Right kidney (tissue), 9 donors: ENCODE measurements at places on chromosomes 2 and 18.

- no peak for DNase-seq
Measured at GRCh38 chr2:14903709-14904374, 271.3 kb downstream of the LRATD1 start.

DNA sequence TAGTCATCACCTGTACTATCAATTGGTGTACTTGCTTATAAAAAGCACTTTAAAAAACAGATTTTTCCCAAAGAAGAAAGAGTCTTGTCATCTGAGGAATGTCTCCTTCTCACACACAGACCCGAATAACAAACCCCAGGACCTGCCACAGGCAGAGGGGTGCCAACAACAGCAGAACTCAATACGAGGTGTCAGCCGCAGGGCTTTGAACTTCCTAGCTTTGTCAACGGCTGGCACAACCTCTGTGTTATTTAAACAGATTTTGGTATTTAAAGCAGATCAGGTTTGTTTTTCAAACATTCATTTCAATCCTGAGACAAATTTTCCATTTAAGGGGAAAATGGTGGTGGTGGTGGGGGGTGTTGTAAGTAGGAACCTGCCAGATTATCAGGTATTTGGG, 138.4 kb upstream of the RIOK3 start:
- no peak for DNase-seq

- DNase-seq, result no peak
Measured at GRCh38 chr2:71463342-71463654, 9.9 kb downstream of the DYSF start.

DNA sequence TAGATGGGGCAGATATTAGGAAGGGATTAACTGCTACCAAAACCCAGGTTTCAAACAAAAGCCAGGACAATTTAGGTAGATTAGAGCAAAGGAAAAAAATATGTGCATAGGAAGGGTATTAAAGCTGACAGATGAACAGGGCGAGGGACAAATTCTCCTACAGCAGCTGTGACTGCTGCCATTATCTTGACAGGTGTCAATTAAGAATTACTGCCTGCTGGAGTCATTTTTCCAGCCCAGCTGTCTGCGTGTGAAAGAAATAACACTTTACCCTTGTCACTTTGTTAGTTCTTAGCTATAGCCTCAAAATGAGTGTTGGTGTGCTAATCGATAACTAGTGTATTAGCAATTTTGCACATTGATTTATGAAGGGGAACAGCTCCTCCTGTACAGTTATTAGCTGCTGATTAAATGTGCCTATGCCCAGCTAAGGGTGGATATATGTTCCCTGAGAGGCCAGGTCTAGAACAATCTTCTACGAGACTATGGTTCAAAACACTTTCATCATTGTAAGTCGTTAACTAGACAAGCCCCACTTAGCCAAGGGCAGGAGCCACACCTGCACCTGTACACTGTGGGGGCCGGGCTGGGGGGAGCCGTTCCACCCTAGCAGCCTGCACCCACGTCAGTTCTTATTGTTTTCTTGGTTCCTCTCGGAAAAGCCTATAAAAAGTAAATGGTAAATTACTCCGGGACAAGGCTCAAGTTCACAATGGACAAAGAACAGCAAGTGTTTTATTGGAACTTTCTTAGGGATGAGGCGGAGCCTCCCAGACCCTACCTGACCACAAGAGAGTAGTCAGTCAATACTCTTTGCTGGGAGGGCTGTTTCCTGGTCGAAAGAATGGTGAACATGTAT, 7.7 kb downstream of the TSHZ1 start:
- DNase-seq, result no peak

DNA sequence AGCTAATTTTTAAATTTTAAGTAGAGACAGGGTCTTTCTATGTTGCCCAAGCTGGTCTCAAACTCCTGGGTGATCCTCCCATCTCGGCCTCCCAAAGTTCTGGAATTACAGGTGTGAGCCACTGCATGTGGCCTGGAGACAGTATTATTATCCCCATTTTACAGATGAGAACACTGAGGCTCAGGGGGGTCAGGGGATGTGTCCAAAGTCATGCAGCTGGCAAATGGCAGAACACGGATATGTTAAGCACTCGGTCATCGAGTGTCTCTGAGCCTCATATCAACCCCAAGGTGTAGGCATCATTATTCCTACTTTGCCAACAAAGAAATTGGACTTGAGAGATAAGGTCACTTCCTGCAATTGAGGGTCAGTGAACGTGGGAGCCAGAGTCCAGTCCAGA, 12.6 kb downstream of the KCNK3 start:
- no peak for DNase-seq

GRCh38 chr2:108621087-108621559, 86.9 kb downstream of the LIMS1 start:
- DNase-seq, result no peak

GRCh38 chr2:149743842-149744448, 156.4 kb upstream of the MMADHC start:
- DNase-seq, result no peak

- no peak for DNase-seq
Measured at GRCh38 chr18:39958876-39959275, 1996.2 kb upstream of the PIK3C3 start.

- DNase-seq, result no peak
Measured at GRCh38 chr2:12678186-12678585, 38.5 kb upstream of the TRIB2 start.

GRCh38 chr2:226643030-226643945, 156.3 kb downstream of the IRS1 start:
- no peak for DNase-seq

- DNase-seq, result peak; percentile 27
Measured at GRCh38 chr2:39513641-39514094, 76.6 kb upstream of the MAP4K3 start.

DNA sequence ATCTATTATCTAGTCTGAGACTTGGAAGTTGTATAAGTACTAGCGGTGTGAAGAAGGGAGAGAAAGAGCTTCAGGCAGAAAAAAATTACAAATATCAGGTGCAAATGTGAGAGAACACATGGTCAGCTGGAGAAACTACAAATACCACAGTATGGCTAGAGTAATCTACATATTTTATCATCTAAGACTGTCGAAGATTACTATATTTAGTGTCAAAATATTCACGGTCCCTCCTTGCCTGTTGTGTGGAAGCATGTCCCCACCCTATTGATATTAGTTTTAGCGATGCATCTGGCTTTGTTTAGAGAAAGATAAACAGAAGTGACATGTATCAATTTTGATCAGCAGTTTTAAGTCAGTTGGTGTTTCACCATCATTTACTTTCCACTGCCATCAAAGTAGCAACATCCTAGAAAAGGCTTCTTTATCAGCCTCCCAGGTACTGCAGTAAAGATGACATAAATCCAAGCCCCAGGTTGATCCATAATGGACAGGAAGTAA, 90.5 kb upstream of the ITGA4 start:
- no peak for DNase-seq

GRCh38 chr18:3014503-3015203, 1.7 kb upstream of the LPIN2 start:
- DNase-seq, result no peak

GRCh38 chr2:215357660-215358059, 45.8 kb downstream of the ATIC start:
- no peak for DNase-seq

DNA sequence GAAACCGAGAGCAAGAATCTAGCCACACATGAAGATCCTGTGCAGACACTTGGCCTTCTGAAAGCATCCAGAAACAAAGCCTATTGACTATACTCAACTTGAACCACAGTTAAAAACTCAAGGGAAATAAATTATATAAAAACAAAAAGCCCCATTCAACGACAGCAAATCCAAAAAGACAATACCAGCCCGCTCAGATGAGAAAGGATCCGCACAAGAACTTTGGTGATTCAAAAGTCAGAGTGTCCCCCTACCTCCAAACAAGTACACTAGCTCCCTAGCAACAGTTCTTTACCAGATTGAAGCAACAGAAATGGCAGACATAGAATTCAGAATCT, 163.2 kb downstream of the WDPCP start:
- no peak for DNase-seq

GRCh38 chr18:78721238-78721875, 258.3 kb upstream of the SALL3 start:
- DNase-seq, result peak; percentile 33

DNA sequence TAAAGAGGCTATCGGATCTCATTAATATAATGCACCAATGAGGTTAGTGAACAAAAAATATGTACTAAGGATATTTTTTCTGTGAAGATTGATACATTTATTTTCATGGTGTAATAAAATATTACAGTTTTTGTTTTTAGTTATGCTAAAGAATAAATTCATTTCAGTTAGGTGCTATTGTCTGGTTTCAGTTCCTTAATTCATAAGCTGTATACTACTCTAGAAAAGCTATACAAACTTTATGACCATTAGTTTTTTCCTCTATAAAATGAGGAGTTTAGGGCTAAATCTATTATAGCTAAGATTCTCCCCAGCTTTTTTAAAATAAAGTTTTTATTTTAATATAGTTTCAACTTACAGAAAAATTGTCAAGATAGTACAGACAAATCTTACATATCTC, 1311.7 kb upstream of the NXPH2 start:
- no peak for DNase-seq

DNA sequence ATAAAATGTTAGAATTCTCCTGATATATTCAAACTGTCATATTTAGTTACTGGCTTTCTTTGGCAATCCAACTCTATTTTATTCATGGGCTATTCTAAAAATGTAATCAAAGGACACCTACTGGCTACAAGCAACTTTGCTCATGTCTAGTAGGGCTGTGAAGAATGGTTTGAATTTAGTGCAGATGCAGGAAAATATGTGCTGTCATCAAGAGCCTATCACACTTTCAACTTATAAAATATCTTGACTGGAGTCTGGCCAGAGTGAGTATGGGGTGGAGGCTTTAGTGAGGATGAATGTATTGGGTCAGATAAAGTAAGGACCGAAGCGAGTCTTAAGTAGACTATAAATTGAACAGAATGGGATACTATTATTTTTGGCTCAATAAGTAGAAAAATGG, 343.4 kb upstream of the SPRED2 start:
- DNase-seq, result no peak

- no peak for DNase-seq
Measured at GRCh38 chr2:5959836-5960820, 267.9 kb downstream of the SOX11 start.

- DNase-seq, result no peak
Measured at GRCh38 chr2:131365452-131365851, 1.5 kb upstream of the RAB6D start.

DNA sequence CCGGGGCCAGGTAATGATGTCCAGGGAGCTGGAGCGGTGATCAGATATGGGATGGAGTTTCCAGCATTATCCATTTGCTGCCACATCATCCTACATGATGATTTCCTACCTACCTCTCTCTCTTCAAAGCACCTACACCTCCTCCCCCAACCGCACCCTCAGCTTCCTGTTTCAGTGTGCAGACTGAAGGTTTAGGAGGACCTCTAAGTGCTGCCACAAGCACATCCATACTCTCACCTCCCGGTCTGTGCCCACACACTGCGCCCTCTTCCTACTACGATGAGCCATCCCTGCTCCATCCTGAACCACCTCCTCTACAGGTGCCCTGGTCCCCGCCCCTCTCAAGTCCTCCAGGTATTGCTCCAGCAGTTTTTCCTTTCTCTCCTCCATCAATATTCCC, 123.7 kb downstream of the ALPK2 start:
- DNase-seq, result no peak

- no peak for DNase-seq
Measured at GRCh38 chr18:4748975-4749374, 293.9 kb upstream of the DLGAP1 start.

GRCh38 chr2:26550276-26551015, 72.5 kb upstream of the OTOF start:
- DNase-seq, result no peak

DNA sequence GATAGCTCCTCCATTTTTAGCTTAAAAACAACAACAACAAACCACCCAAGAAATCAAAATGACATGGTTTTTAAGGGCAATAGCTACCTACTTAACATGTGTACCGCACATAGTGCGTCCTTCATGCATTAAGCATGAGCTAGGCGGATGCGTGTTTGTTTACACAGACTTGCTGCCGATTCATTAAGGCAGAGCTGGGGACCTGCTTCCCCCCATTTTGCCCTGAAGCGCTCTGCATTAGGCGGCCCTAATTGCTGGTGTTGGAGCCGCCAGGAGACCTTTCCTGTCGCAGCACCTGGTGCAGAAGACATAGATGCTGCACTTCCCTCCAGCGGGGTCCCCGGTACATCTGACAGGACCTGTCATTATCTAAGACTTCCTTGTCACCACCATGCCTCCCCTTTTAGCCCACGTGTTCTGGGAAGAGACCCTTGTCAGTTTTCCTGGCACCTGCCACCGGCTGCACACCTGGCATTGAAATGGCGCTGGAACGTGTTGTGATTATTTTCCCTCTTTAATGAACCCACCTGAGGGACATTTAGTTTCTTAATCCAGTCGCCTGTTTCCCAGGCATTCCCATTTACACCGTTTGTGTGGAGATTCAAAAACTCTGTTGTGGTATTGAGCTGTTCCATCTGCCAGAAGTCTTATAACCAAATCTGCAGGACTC, 261.1 kb upstream of the RAB12 start:
- no peak for DNase-seq

DNA sequence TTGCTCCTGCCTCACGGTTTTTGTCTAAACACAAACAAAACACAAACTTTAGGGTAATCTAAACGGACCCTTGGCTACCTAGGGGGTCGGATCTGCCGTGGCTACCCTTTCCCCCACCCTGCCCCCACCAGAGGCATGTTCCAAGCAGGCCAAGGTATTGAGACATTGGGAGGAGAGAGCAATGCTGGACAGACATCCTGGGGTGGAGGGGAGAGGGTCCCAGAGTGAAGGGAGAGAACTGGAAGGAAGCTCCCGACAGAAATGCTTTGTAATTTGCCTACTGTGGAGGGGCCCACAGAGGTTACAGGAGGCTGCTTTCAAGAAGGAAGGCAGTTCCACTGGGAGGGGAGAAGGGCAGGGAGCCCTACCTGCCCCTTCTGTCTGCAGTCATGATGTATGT, 13.9 kb upstream of the MAT2A start:
- no peak for DNase-seq

- DNase-seq, result no peak
Measured at GRCh38 chr2:49296107-49296867, 142.0 kb upstream of the FSHR start.

- DNase-seq, result no peak
Measured at GRCh38 chr2:8546612-8547283, 135.1 kb upstream of the ID2 start.

GRCh38 chr2:231181860-231182512, 16.4 kb upstream of the ARMC9 start:
- DNase-seq, result no peak

GRCh38 chr2:28322981-28323396, 69.7 kb upstream of the FOSL2 start:
- DNase-seq, result no peak

DNA sequence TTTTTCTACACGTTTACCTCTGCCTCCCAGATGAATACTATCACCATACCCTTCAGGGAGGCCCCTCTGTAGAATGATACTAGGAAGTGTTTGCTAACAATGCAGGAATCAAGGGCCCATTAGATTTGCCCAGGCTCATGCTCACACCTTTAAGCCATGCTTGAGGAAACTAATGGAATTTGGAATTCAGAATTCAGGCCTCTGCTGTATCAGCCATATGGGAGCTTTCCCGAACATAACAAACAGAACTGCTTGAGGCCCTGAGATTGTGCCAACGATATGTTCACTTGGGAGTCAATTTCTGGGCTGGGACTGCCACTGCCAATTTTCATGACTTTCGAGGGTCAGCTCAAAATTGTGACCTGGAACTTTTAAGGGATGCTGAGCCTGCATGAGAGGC, 282.5 kb downstream of the CLIP4 start:
- DNase-seq, result peak; percentile 18
